Tongue (tissue), 3 donors: ENCODE measurements at places on chromosomes 7 and 10.

GRCh38 chr7:6637544-6638229 is 569 bp downstream of the ZNF316 start:
- DNase-seq, result peak; percentile 58

DNA sequence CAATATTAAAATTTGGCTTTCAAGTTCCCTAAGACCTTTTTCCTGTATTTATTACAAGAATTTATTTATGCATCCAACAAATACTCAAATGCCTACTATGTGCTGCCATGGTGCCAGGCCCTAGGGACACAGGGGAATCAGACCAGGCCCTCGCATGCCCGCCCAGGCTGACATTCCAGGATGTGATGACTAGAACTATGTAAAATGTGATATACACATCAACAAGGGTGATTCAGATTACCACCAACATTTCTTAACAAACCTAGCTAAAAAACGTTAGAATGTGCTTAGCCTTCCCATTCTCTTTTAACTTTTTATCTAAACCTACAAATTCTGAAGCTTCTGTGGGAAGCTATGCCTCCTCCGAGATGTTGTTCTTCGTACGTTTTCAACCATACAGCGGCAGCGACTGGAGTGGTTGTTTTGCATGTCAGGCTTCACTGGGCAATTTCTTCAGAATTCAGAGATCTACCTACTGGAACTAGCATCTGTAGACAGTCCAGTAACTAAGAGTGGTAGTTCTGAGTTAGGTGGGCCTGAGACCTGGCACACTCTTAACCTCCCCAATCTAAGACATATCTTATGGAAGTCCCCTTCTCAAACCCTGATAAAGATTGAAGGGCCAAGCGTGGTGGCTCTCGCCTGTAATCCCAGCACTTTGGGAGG is 22.1 kb downstream of the GNA12 start:
- no peak for DNase-seq

GRCh38 chr7:30463405-30464145 is 15.0 kb downstream of the NOD1 start:
- no peak for DNase-seq

- no peak for DNase-seq
These were observed 96.1 kb upstream of the RHEB start for GRCh38 chr7:151615784-151616183.

DNA sequence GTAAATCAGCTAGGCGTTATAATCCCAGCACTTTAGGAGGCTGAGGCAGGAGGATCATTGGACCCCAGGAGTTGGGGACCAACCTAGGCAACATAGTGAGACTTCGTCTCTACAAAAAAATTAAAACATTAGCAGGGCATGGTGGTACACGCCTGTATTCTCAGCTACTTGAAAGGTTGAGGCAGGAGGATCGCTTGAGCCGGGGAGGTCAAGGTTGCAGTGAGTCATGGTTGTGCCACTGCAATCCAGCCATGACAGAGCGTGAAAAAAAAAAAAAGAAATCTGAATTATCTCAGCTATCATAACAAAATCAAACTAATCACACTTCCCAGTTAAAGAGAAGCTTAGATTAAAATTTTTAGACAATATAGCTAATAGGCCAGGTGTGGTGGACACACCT is 35.3 kb downstream of the ATAD1 start:
- no peak for DNase-seq

DNA sequence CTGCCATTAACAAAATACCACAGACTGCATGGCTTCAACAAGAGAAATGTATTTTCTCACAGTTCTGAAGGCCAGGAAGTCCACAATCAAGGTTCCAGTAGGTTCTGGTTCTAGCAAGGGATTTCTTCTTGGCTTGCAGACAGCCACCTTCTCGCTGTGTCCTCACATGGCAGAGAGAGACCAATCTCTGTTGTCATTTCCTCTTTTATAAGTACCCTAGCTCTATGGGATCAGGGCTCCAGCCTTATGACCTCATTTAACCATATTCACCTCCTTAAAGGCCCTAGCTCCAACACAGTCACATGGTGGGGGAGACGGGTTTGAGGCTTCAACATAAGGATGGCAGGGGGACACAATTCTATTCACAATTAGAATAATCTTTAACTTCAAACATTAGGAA is 23.6 kb downstream of the ABI1 start:
- DNase-seq, result no peak

- no peak for DNase-seq
These were observed 89.6 kb downstream of the CABCOCO1 start for GRCh38 chr10:61752111-61753011.

DNA sequence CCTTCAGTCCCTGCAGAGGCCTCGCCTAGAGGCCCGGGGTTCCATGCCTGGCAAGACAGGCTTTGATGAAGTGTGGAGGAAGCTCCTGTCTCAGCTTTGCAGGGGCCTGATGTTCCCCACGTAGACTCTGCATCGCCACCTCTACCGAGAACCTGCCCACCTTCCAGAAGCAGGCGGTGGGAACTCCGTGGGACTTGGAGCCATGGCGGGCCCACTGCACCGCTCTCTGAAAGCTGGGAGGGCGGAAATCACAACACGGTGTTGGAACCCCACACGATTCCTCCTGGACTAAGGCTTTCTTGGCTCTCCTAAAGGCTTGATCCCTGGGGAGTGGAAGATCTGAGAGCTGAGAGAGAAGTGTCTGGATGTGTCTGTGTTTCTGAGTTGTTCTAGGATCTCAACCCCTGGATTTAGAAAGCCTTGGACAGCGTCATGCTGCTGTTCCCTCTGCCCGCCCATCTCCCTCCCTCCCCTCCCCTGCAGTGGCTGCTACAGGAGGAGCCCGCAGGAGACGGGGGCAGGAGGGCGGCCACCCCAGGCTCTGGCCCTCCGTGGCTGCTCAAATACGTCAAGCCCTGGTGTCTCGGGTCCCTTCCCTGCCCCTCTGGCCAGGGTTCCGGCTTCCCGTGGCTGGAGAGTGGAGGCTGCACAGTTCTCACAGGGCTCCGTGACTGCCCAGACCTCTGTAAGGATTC is 79.7 kb downstream of the VIPR2 start:
- no peak for DNase-seq

DNA sequence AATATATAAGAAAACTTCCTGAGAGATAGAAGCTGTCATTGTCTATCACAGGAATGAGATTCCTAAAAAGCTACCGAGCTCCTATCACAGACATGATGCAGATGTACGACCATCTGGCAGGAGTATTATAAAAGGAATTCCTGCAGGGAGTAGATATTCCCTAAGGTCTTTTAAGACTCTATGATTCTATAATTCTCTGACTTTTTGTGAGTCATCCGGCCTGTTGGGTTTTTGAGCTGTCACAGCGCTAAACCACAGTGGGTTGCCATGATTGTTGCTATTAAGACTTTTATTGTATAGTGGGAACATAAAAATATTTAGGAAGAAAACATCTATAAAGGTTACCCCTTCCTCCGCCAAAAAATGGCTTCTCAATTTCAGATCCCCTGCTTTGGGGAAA is 223.4 kb downstream of the BMPER start:
- DNase-seq, result no peak

DNA sequence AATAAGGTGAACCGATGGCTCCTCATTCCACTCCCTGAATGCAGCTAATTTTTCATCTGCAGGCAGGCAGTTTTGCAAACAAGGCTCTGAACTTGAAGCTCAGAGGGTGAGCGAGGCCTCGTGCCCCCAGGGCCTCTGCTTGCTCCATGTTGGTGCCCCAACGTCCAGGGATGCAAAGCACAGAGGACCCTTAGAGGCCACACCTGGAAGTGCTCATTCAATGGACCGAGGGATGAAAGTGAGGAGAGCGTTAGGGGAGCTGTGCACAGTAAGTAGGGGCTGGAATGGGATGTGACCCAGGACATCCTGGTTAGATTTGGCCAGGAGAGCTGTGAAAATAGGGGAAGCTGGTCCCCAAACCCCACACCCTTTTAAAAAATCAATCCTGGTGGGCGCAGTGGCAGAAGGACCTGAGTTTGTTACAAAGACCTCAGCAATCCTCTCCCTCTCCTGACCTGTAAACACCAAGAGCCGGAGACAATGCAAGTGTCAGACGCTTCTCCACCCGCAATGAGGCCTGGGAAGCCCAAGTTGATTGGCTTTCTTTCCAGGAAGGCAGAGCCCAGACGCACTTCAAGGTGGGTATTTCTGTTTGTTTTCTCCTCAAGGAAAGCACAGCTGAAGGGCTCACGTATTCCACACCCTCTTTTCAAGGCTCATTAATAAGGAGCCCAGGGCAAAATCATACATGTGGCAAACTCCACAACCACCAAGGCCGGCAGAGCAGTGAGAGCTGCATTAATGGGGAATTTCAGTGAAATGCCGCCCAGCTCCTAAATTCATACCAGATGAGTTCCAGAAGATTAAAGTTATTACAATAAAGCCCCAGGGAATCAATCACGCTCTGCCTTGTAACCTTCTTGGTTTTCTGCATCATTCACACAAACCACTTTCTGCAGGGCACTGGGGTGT is 14.1 kb upstream of the CXCL12 start:
- DNase-seq, result no peak

DNA sequence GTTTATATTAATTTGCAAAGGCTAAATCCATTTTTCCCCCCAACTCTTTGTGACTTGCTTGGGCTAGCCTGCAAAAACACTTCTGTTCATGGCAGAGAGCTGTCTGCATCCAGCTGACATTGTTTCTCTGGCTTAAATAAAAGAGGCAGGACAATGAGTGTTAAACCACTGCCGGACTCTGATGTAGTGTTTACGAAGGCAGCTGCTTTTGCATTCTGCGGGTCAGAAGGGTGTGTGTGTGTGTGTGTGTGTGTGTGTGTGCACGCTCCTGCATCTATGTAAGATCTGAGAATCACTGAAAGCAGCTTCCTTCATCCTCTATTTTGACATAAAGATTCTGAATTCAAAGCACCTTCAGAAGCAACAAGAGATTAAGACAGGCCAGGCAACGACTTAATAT is 28.3 kb downstream of the NRP1 start:
- DNase-seq, result no peak
